ENCODE measurements at places on chromosomes 1 and 21. TPM values are rescaled to one million over a fixed set of nuclear protein-coding genes. Genes with fewer than 3 reads are reported as not detected.

DNA sequence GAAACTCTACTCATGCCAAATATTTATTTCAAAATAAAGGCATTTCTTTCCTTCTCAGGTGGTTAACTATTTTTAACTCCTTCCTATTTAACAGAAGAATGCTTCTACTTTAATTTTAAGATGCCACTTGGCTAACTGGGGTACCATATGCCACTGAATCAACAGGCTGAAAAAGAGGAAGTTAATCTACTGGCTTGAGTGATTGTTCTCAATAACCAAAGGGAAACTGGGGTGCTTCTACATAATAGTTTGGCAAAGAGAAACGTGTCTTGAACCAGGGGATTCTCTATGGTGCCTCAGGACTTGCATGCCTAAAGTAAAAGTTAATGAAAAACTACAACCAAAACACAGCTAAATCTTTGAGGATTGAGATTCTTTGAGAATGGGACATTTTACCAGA, 142.6 kb downstream of the DENND1B start:
- H3K36me3 ChIP-seq = no peaks in the 10 kb centered on the region
- H3K27me3 ChIP-seq = no peaks in the 10 kb centered on the region
- no peak overlapping the region for H3K27ac ChIP-seq
- no peak for DNase-seq

DNA sequence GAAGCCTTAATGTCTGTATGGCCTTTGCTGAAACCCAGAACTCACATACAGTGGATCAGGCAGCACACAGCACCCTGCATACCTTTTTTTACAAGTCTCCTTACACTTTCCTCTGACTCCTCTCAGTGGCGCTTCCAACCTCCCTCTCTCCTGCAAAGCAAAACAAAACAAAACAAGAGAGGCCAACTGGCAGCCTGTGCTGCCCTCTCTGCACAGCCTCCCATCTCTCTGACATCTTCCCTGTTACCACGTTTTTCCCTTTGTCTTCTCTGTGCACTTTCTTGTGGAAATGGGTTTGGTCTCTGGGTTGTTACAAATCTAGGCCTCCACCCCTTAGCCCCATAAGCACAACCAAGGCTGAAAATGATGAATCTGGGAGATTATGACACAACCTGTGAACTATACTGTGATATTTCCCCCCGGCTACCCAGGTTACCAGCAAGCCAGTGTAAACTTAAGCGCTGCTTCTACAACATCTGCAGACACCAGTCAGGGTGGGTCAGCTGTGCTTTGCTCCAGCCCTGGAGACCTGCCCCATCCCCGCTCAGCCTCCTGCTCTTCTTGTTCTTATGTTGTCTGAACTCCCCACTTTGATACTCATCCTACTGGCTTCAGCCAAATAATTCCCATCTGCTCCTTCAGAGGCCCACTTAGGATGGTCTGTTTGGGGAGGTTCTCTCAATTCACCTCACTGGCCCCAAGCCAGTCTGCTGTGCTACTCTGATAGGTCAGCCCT, 54.9 kb upstream of the FMOD start:
- H3K4me3 ChIP-seq = no peak overlapping the region
- H3K27ac ChIP-seq = no peak overlapping the region
- H3K4me1 ChIP-seq = peaks cover 31% of the 10 kb centered on the region
- no peak for DNase-seq
- no peaks in the 10 kb centered on the region for H3K36me3 ChIP-seq

DNA sequence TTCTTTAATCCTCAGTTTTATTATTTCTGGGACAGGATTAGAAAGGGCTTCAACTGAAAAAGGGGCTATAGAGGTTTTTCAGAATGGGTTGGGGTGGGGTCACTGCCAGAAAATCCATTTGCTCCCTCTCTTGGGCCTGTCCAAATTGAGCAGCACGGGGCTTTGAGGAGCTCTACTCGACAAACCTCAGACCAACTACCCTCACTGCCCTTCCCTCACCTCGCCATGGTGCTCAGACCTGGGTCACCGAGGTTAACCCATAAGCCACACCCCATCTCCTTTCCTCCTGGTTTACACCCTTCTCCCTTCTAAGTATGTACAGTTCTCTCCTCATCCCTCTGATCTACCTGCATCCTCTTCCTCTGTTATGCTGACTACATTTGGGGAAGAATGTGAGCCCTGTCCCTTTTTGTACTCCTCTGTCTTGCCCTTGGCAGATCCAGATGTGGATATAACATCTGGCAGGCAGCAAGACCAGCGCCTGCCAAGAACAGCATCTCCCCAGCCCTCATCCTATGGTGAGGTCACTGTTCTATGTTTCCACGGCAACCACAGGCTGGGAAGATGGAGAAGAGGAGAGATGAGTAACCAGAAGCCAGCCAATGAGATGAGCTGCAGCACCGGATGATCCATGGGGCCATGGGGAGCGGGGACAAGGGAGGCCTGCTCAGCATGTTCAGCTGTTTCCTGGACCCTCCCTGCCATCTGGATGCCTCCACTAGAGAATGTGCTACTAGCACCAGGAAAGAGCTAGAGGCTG, 3.7 kb upstream of the FABP3 start:
- H3K27ac ChIP-seq = peak overlapping the region; percentile 49
- DNase-seq = peak; percentile 99
- no peaks in the 10 kb centered on the region for H3K27me3 ChIP-seq
- H3K36me3 ChIP-seq = no peaks in the 10 kb centered on the region
- peaks cover 45% of the 10 kb centered on the region for H3K4me1 ChIP-seq

DNA sequence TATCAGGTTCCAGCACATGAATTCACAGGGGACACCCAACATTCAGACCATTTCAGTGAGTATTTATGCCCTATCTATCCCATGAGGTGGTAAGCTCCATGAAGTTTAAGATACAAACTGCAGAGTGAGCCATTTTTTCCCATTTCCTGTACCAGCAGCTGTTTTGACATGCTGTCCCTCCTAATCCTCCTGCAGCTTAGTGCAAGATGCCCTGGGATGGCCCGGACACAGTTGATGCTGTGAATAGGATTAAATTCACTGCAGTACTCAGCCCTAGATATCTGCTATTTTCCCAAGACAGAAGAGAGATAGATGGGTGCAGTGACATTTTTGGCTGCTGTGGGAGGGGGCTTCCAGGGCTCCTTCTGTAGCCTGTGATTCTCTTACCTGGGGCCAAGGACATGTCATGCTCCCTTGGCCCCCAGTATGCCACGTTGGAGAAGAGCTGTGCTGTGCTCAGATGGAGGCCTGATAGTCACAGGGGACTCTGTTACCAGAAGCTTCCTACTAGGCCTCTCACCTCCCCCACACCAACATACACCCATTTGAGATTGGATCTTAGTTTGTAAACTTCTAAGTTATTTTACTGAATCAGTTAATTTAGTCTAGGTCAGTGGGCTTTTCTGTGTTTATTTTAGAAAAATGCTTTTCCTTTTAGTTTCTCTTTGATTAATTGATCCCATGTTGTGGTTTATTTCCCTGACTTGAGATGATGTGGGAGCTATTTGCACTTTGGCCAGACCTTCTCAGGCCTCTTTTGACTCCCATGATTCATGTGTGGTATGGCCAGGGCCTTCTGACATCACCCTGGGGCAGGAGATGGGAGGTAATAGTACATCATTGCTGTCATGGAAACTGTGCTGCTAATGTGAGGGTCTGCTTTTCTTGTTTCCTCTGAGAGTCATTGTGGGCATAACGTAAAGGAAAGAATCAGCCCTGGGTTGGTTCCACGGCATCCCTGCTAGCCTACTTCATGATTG, 92.6 kb downstream of the ST3GAL3 start:
- no peak overlapping the region for H3K4me3 ChIP-seq
- no peaks in the 10 kb centered on the region for H3K36me3 ChIP-seq
- H3K4me1 ChIP-seq = peaks cover 13% of the 10 kb centered on the region
- H3K27me3 ChIP-seq = no peaks in the 10 kb centered on the region
- peak overlapping the region; percentile 63 for H3K27ac ChIP-seq

DNA sequence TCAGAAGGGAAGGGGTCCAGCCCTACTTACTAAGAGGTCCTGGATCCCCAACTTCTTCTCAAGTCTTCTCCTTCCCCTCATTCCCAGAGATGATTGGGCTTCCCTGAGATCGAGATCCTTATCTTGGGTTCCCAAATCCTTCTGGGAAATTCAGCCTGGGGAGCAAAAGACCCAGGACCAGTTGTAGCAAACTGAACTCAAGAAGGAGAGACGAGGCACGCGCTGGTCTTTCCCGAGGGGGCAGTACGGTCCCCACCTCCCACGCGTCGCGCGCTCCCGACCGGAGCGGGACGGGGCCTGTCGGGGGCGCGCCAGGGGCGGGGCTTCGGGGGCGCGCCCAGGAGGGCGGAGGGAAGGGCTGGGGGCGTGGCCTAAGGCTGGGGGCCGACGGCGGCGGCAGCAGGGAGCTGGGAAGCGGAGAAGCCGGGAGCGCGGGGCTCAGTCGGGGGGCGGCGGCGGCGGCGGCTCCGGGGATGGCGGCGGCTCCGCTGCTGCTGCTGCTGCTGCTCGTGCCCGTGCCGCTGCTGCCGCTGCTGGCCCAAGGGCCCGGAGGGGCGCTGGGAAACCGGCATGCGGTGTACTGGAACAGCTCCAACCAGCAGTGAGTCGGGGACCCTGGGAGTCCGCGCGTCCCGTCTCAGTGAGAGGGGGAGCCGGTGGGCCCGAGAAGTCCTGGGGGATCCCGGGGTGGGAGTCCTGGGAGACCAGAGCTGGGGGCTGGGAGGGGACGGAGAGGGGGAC, at the start of gene EFNA3:
Gene EFNA3, plus strand, starts transcription at position 369 of the 741 bp plus-strand sequence. Its CDS starts 105 bp downstream, at position 474.
- H3K4me3 ChIP-seq = peak within 1 kb of the TSS; percentile 30
- DNase-seq = no peak
- H3K36me3 ChIP-seq = no peaks in the 10 kb centered on the region
- no peak within 1 kb of the TSS for H3K27ac ChIP-seq

DNA sequence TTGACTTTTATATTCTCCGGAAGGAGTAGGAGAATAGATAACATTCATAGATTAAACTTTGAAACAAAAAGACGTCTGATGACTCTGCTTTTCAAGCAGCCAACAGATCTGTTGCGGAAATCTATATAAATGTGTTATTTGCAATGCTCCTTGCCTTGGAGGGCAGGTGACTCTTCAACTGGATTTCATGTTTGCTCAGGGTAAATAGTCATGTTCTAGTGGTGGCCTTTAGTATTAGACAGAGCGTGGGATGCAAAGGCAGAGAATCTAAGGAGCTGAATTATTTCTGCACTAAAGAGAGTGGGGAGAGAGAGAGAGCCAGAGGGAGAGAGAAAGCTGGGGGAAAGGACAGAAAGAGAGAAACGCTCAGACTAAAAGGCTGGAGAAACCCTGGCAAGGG, 454.3 kb downstream of the AJAP1 start:
- no peaks in the 10 kb centered on the region for H3K36me3 ChIP-seq
- no peaks in the 10 kb centered on the region for H3K27me3 ChIP-seq
- H3K4me1 ChIP-seq = no peaks in the 10 kb centered on the region
- H3K4me3 ChIP-seq = no peak overlapping the region
- no peak for DNase-seq

The OPTC gene
- not detected for total RNA-seq

DNA sequence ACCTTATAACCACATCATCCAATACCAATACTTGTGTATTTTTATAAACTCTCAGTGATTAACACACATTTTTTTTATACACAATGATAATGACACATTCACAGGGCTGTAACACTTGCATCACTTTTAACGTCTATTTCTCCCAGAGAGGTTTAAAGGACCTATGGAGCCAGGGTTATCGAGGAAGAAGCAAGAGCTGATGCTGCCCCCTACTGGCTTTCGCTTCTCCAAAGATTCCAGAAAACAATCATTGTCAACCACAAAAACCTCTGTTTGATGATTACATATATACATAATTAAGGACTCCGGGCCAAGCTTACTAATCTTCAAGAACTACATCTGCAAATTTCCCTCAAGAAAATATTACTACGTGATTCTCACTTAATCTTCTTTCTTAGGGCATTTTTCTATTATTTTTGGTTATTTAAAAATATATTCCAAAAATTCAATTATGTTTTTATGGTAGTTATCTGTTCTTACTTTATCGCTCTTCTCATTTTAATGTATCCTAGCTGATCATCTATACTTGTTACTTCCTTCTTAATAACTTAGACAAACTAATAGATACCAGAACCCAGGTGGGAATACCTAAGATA, 214.5 kb downstream of the VAV3 start:
- DNase-seq = peak; percentile 80
- H3K27ac ChIP-seq = no peak overlapping the region
- H3K4me3 ChIP-seq = no peak overlapping the region

The SIM2 gene
- total RNA-seq = not detected

GRCh38 chr1:29896791-29897714, 660.7 kb downstream of the PTPRU start:
- no peaks in the 10 kb centered on the region for H3K4me1 ChIP-seq
- no peak overlapping the region for H3K27ac ChIP-seq
- H3K36me3 ChIP-seq = no peaks in the 10 kb centered on the region

The GNAT2 gene
- total RNA-seq = under 0.01 TPM

The FMN2 gene
- 1.5 TPM for total RNA-seq

DNA sequence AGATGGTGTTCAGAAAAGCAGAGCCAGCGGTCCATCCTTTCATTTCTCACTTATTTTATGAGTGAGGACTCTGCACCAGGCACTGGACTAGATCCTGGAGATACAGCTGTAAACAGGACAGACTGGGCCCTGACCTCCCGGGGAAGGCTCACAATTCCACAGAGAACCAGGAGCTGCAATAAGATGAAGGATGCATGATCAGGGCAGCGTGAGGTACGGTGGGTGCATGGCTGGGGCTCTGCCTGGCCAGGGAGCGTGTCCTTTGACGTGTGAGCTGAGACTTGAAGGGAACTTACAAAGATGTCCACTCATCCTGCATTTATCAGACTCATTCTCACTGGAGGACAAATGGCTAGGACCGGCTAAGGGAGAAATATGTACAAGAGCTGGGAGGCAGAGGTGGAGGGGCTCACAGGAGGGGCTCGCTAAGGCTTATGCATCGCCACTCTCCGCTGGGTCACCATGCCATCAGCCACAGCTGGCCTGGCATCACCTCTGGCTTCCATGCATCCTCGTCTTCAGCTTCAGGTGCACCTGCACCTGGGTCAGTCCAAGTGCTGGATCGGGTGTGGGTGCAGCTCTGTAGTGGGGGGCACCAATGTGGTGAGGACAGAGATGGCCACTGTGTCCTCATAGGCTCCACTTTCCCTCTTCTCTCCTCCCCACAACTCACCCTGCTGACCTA, 213.9 kb downstream of the TOMM20 start:
- no peaks in the 10 kb centered on the region for H3K36me3 ChIP-seq
- DNase-seq = no peak
- H3K27ac ChIP-seq = no peak overlapping the region
- no peaks in the 10 kb centered on the region for H3K27me3 ChIP-seq
- H3K4me3 ChIP-seq = no peak overlapping the region

GRCh38 chr1:232247669-232248068, 382.3 kb downstream of the SIPA1L2 start:
- DNase-seq = no peak
- H3K36me3 ChIP-seq = no peaks in the 10 kb centered on the region
- no peaks in the 10 kb centered on the region for H3K27me3 ChIP-seq
- no peaks in the 10 kb centered on the region for H3K4me1 ChIP-seq
- H3K27ac ChIP-seq = no peak overlapping the region

- H3K27ac ChIP-seq = no peak overlapping the region
- no peak overlapping the region for H3K4me3 ChIP-seq
- H3K27me3 ChIP-seq = no peaks in the 10 kb centered on the region
- H3K36me3 ChIP-seq = no peaks in the 10 kb centered on the region
- no peaks in the 10 kb centered on the region for H3K4me1 ChIP-seq
Observed at GRCh38 chr21:24514081-24514733, 1093.1 kb downstream of the MRPL39 start.

All from fibroblast of lung (primary cell).